ENCODE measurements at places on chromosomes 7 and 10.

GRCh38 chr7:104039363-104039762, 49.9 kb upstream of the RELN start:
- DNase-seq: no peak

- no peak for DNase-seq
These were observed 123.1 kb upstream of the EEPD1 start for GRCh38 chr7:36029853-36030515.

DNA sequence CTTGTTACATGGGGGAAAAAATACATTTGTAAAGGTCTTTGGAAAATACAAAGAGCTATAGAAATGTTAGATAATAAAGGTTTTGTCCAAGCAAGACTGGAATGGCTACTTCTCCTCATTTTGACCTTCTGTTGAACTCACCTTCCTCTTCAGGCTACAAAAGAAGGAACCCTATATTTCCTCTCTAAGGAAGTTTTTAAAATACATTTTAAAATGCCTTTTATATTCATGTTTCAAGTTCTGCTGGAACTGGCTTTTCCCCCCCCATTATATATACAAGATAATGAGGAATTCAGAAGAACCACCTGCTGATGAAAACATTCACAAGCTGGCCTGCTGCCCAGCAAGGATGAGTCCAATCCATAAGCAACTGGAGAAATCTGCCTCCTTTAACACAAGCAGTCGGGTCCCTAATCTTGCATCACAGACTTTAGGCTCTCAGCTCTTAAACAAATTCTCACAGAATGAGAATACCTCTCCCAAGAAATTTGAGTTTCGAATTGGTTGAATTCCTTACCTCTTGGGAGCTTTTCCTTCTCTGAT, 44.6 kb downstream of the MTERF1 start:
- no peak for DNase-seq

DNA sequence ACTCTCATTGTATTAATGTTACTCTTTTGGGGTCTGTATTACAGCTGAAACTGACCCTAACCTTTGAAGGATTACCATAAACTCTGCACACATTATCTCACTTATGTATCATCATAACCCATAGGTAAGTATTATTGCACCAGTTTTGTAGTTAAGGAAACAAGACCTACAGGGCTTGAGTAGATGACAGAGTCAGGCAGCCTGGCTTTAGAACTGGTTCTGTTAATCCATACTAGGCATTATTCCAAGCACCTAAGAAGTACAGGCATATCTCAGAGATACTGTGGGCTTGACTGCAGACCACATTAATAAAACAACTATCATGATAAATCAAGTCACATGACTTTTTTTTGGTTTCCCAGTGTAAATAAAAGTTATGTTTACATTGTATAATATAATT, 17.1 kb upstream of the AKR1B1 start:
- DNase-seq: no peak

DNA sequence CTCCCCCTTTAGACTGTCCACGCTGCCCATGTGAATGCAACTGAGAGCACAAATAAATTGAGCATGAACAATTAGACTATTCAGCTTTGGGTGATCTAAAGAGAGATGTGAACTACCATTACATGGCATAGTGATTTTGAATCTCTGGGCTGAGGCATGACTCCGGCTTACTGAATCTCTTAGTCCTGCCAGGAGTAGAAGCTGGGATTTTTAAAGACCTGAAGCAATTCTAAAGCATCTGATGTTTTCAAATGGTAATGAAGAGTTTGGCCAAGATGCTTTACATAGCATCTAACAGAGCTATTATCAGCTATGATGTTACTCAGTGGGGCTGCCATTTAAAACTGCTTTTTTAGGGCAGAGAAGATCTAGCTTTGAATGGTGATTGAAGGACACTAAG, 1059.1 kb downstream of the SORCS3 start:
- DNase-seq: no peak

GRCh38 chr7:132059141-132059540, 502.7 kb upstream of the PODXL start:
- no peak for DNase-seq

GRCh38 chr7:11753433-11753832, 78.6 kb downstream of the THSD7A start:
- no peak for DNase-seq

DNA sequence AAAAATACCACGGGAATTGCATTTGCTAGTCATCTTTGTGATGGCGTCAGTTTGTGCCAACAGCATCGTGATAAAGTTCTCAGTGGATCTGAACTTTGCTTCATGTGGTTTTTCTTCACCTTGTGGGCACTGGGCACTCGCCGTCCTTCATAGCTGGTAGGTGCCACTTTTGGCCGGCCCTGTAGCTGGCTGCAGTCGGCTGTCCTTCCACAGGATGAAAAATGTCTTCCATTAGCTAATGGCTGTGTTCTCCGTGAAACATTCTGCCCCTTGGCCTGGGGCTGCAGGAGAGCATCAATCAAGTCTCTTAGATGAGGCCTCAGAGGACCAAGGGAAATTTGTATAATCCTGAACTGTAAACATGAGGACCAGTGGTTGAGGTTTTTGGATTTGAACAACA, 145.3 kb downstream of the DYNC1I1 start:
- no peak for DNase-seq
